ENCODE measurements at places on chromosomes 6 and 20.

DNA sequence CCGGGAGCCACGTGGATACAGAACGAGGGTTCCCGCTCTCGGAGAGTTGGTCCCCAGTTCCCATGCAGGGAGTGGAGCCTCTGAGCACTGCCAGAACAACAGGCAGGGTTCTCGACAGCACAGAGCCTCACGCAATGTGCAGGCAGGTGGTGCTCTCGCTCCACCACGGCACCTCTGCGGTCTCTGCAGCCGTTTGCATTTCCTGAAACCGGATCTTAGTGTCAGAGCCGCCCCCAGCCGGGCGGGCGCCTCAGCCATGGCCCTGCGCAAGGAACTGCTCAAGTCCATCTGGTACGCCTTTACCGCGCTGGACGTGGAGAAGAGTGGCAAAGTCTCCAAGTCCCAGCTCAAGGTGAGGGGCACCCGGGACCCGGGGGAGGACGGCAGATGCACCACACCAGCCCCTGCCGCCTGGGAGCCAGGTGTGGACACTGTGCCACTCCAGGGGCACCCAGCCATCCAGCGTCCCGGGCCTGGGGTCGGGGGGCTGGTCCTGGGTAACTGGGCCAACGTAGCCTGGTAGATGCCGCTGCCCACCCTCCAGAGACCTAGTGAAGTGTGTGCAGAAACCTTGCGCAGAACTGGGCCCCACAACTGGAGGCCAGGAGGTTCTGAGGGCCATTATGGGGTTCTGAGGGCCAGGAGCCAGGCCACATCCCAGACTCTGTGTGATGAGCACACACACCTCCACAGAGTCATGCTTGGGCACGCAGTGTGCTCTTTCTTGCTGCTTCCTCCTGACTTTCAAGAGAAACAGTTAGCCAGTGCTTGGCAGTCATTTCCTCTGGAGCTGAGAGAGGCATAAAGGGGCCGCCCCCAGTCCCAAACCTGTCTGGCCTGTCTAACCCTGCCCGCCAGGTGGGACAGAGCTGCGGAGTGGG lies at the start of gene DEF6:
Gene DEF6, plus strand, starts transcription at position 218 of the 881 bp plus-strand sequence. Its CDS starts 39 bp downstream, at position 257.
- peak; percentile 68 for DNase-seq

DNA sequence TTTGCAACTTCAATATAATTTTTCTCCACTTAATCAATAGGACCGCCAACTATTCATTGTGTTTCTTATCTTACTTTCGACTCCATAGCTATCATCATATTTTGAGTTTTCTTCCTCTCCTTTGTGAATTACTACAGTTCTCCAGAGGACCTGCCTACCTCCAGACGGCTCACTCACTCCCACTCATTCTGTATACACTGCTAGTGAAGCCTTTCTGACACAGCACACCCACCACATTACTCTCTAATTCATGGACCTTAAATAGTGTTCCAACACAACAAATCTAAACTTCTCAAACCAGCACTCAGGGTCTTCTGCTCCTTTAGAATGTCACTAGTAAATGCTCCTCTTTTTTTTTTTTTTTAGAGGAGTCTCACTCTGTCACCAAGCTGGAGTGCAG lies 23.8 kb downstream of the FKBP5 start:
- no peak for DNase-seq

DNA sequence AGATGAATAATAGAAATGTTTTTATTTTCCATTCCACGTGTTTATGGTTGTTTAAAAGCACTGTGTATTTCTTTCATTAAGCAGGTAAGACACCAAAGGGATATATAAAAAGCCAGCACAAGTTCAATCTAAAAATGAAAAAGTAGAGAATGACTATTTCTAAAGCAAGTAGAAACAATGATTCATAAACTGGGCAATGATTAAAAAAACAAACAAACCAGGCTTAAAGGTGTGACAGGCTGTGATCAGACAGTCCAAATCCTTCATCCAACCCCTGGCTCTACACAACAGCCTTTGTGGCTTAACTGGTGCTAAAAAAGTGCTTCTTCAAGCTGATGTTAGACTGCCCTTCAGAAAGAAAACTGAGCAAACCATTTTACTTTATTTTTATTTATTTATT lies 45.7 kb upstream of the TSHZ2 start:
- DNase-seq = no peak

DNA sequence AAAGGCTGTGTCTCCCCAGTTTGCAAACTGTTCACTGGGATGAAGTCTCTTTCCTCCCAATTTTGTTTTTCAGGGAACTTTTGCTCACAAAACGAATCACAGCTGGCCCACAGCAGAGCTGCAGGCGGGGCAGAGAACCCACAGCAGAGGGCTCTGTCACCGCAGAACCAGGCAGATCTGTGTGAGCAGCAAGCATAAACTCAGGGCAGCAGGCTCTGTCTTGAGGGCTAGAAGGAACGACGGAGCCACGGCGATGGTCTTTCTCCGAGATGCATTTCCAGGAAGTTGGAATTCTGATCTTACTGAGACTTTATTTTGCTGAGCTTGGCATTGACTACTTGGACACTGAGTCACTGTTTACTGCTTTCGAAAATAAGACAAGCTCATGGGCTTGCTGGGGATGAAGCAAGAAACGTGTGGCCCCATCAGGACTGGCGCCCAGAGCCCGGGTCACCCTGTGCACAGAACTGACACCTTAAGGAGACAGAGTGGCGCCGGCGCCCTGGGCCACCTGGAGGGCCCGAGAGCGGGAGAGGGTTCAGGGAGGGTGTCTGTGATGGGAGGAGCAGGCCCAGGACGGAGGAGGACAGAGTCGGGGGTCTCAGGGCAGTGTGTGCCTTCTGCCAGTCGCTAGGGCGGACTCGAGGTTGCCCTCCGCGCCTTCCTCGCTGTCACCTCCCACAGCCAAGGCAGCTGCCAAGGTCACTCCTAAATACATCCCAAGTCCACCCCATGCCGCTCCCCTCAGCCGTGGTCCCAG lies 106.3 kb upstream of the NXT1 start:
- DNase-seq = peak; percentile 61

DNA sequence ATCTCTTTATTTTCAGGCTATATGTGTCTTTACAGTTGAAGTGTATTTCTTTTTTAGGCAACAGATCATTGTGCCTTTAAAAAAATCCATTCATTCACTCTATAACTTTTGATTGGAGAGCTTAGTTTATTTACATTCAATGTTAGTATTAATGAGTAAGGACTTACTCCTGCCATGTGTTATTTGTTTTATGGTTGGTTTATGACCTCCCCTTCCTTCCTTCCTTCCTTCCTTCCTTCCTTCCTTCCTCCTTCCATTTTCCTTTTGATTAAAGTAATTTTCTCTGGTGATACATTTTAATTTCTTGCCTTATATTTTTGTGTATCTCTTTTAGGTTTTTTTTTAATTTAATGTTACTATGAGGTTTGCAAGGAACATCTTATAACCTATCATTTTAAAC lies 1005.3 kb upstream of the EPHA7 start:
- DNase-seq = no peak

DNA sequence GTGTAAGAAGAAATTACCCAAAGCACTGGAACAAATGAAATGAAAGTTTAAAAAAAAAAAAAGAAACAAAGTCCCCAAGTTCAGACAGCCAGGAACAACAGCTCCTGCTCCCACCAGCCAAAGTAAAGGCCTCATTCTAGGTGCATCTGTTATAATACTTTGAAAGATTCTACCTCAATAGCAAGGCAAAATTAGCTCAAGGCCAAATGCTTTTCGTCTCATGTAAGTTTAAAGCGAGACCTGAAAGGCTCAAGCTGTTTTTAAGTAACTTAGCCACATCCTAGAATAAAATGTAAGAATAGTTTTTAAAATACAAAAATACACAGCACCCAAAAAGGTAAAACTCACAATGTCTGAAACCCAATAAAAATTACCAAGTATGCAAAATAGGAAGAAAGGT lies 64.7 kb downstream of the TASP1 start:
- DNase-seq = no peak

DNA sequence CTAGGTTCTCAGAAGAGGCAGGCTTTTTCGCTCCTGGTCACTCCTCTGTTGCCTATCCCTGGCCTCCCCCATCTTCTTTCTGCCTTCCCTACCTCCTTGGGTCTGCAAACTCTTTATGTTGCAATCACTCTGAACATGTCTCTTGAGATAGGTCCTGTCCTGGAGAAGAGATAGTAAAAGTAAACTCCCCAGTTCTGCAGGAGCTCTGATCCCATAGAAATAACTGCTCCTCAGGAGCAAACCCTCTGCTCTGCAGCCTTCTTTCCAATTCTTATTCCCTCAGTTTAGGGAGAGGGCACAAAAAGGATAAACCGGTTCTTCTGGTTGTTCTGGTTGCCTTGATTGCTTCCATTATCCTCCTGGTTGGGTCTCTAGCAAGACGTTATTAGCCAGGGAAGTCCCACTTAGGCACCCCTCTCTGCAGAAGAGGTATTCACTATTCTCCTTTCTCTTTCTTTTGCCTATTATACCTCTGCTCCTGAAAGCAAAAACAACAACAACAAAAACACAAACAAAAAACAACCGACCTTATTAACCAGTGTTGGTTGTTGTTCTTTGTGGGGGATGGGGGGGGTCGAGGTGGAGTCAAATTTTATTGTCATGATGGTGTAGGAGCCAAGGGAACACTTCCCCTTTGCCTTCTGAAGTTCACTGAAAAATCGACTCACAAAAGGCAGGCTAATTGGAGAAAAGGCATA lies 973 bp downstream of the TRIM38 start:
- DNase-seq = peak; percentile 20

GRCh38 chr6:137358273-137358672 lies 135.9 kb downstream of the OLIG3 start:
- DNase-seq = no peak

DNA sequence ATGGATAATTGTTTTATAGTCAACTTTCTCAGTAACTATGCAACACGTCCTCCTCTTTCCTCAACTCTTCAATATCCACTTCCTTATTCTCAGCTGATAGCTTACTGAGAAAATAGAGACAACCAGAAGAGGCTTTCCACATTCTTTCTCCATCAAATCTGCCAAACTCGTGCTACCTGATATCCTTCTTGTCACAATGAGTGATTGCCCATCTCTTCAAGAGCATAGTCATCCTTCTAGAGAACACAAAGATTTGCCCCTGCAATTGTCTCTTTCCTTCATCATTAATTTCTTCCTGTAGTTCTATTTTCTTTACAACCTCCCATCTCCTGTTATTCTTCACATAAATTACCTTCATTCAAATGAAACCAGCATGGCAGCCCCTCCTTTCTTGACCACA lies 75.9 kb upstream of the RGS17 start:
- DNase-seq = no peak

DNA sequence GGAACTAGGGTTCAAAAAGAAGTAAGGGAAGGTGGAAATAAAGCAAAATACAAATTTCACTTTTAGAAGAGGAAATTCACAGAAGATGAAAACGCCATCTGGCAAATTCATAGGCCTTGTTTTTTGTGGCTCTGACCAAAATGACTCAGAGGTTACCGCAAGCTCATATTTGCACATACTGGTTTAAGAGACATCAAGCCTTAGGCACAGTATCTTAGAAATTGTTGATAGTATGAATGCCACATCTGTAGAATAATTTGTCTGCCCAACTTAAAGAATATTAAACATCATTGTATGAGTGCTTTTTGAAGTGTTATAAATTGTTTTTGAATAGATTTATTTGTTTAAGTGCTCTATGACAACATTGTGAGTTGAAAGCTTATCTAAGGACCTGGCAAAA lies 10.6 kb downstream of the TAAR1 start:
- peak; percentile 8 for DNase-seq

DNA sequence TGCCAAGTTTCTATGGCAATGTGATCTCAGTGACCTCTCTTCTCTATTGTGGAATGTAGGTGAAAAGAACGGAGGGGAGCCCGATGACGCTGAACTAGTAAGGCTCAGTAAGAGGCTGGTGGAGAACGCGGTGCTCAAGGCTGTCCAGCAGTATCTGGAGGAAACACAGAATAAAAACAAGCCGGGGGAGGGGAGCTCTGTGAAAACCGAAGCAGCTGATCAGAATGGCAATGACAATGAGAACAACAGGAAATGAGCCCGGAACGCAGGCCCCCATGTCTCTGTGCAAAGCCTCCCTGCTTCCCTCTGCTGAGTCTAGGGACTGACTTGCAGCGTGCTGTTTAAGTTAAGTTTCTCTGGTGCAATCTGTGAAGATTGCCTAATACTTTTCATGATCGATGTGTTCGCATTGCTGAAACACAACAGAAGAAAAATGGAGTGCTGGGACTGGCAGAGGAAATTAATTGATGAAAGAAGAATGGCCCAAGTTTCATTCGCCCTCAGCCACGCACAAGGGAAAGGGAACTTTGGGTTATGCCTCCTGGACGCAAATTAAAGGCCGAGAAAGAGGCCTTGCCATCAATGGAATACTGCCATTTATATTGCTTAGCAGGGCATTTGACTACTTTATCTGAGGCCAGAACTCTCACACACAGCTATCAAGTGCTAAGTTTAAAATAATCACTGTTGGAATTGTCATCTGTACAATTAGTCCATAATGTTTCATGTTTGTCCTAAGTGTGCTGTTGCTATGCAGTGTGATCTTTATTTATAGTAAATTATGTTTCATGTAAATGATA lies 146.4 kb downstream of the AKAP7 start:
- DNase-seq = peak; percentile 30

- DNase-seq = no peak
Measured at GRCh38 chr6:137402143-137402680, 92.0 kb downstream of the OLIG3 start.

DNA sequence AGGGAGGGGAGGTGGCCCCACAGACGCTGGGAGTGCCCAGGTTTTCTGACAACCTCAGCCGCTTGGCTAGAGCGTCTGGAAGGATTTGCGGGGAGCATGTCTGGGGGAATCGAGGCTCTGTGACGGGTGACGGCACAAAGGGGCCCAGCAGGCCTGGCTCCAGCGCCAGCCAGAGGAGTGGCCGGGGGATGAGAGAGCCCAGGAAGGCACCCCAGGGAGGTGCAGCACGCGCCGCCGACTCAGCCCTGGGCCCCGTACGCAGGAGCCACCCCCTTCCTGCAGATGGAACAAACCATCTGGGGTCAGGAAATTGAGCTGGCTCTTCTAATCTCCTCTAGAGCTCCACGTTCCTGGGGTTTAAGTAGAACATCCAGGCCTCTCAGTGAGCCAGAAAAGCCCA lies 5.9 kb upstream of the SLCO4A1 start:
- DNase-seq = no peak

DNA sequence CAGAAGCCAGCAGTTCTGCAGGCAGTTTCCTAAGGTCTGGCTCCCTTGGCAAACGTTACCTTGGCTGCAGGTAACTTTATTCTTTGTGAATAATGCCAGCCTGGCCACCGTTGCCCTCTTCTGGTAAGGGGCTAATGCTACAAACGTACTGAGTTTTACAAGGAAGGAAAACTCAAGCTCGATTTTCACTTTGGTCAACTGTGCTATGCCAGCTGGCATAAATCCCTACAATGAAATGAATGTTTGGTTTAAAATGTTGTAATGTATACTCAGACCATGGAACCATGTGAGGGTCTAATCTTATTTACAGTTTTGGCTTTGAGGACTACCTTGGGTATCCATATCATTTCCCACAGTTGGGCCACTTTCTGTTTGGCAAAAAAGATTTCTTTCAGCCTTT lies 101.4 kb downstream of the SLX4IP start:
- DNase-seq = peak; percentile 18

Measured in AG10803 (cell line).